ENCODE measurements at places on chromosomes 7 and 10.

- DNase-seq, result peak; percentile 18
Observed at GRCh38 chr10:103111031-103111917, 81.8 kb downstream of the NT5C2 start.

DNA sequence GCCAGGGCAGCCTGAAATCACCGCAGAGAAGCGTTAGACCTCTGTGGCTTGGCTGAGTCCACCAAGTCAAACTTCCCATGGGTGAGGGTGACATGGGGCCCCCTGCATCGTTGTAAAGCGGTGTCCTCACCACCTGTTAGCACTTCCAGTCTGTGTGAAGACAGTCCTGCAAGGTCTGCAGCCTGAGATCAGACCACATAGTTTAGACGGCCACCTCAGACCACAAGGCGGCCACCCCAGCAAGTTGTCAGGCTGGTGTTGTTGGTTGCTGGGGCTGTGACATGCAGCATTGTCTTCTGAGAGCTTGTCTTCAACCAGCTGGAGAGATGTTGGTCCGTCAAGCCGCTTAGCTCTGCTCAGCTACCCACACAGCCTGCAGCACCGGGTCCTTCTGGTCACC lies 44.1 kb upstream of the TARP start:
- no peak for DNase-seq

- DNase-seq, result no peak
Observed at GRCh38 chr7:104973227-104973626, 40.8 kb upstream of the KMT2E start.

DNA sequence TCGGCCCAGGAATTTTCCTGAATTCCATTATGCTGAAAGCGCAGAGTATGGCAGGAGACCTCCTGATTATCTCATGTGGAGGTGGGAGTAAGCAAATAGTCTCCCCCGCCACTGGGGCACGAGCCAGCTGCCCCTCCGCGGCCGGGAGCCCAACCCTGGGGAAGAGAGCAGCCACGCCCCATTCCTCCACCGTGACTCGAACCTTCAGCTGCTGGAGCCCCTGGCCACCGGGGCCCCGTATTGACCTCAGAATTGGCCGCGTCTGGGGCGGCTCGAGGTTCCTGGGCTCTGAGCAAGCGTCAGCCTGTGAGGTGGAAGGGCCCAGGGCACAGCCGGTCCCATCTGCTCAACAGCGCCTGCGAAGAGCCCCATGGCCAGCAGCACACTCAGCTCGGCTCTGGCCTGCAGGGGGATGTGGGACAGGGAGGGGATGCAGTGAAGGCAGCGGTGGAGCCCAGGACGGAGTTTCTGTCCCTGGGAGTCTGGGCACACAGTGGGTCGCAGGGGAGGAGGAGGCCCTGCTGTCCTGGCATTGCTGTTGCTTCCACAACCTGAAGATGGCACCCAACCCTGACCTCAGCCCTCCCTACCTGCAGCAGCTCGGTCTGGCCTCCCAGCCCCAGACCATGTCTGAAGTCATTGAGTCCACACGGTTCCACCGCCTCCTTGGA lies 97.8 kb downstream of the CHST15 start:
- peak; percentile 83 for DNase-seq

GRCh38 chr10:17229016-17229716 lies 1.1 kb downstream of the VIM start:
- DNase-seq, result peak; percentile 61

- no peak for DNase-seq
Observed at GRCh38 chr7:95334447-95334846, 10.1 kb upstream of the PON1 start.

DNA sequence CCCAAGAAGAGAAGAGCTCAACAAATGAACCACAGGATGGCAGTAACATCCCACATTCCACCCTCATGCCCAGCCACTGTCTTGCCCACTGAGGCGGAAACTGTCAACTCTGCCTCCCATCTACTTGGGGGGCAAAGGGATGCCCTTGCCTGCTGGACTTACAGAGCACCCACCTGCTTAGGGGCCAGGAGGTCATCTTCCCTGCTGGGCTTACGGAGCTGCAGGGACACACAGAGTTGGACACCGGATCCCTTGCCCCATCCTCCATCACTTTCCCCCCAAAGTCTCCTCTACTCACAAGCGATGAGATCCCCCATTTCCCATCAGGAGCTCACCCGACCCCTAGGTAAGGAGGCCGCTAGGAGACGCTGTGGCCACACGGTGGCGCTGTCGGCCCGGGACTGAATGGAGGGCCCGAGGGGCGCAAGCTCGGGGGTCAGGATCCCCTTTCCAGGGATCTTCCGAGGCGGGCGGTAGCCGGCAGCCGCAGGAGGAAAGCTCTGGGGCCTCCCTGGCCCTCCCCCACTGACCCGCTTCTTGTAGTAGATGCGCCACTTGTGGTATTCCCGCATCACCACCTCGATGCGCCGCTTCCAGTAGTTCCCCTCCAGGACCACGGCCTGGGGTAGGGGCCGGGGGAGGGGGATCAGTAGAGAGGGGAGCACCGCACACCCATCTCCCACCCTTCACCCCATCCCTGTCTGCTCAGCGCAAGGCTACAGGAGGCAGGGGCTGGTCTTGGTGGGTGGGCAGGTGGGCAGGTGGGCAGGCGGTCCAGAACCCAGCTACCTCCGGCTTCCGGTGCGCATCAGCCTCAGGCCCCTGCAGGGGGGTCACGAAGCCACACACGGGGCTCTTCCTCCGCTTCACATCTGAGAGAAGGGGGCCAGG lies 17.3 kb downstream of the MLXIPL start:
- DNase-seq, result peak; percentile 95

DNA sequence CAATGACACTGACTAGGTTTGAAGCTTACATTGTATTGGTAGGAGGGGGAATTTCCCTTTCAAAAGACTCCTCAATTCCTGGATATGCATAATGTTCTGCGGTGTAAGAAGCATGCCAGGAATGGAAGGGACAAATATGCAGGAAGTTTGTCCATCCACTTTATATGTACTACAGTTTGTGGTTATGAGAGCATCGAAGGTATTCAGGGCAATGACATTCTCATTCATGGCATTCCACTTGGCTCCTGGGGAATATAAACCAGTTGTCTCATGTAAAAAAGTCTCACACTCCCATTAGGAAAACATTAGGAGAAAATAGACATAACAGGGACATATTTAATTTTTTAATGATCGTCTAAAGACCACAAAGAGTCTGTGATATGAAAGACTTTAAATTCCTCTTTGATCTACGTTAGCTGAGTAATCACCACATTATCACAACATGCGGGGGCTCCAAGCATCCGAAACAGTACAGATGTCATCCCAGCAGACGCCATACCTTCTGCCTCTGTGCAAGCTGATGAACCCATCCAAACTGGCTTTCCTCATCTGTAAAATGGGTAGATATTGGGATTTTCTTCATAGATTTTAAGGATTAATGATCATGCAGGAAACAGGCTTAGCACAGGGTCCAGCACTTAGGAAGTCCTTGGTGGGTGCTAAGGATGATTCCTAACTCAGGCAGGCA lies 675.3 kb downstream of the INHBA start:
- DNase-seq, result no peak

GRCh38 chr10:79335094-79335469 lies 12.2 kb upstream of the PPIF start:
- no peak for DNase-seq

DNA sequence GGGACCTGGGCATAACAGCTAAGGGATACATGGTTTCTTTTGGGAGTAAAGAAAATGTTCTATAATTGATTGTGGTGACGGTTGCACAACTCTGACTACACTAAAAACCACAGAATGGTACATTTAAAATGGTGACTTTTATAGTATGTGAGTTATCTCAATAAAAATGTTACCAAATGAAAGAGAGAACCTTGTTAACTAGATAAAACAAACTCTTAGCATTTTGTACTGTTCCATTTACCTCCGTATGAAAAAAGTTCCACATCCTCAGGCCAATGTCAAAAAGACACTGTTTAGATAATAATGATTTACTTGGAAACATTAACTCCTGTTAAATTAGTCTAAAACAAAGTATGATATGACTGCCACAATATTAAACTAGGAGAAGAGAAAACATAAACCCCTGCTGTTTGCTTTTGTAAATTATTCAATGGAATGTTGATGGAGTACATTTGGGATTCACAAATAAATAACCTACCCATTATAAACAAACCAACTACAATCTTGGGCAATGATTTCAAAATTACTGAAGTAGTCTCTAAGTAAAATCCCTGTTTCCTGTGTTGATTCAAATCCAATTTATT lies 60.7 kb downstream of the SMURF1 start:
- DNase-seq, result no peak

- DNase-seq, result no peak
Observed at GRCh38 chr7:3439333-3440030, 138.4 kb downstream of the SDK1 start.

DNA sequence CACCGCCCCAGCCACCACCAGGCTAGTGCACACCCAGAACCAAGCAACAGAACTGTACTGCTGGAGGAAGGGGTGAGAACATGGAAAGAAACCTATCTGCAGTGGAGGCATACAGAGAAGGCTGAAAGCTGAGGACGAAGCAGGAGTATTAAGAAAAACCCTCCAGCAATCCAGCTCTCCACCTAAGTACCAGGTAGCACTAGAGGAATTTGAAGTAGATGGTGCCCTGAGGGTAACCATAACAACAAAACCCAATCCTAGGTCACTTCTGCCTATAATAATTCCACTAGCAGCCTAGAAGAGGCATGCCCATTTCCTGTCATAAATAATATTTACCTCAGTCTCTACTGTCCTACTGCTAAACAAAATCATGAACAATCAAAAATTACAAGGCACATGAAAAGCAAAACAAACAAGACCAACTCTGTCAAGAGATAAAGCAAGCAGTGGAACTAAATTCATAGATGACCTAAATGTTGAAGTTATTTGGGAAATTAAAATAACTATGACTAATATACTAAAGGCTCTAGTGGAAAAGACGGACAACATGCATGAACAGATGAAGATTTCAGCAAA lies 51.1 kb downstream of the HYCC1 start:
- no peak for DNase-seq

- DNase-seq, result no peak
Observed at GRCh38 chr10:3684891-3685290, 100.1 kb downstream of the KLF6 start.

DNA sequence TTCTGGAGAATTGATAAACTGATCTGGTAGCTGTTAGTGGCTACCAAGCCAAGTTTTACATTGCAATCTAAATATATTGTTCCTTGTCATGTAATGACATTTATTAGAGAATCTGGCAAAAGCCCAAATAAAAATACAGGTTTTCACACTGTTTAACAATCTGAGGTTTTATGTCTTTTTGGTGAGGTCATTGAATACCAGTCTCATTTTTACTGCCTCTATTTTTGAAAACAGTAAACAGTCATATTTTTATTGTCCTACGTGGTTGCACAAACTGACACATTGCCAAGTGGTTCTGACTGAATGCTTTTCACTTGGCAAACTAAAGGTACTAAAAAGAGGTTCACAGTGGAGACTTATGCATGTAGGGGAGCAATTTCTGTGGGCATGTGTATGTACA lies 157.5 kb downstream of the PRKG1 start:
- DNase-seq, result no peak

DNA sequence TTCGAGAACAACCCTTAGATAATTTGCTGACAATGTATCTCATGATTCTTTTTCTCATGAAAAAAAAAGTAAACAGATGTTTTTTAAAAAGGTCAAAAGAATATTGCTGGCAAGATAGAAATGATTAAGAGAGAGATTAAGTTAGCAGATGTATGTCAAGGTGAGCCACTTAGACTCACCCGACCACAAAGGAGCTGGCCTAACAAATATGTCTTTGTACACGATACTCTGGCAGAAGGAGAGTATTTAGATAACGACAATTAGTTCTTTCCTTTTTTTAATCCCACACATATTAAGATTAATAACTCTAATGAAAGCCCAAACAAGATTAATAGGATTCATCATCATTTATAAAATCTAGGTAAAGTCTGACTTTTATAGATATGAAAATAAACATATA lies 156.7 kb downstream of the RAPGEF5 start:
- no peak for DNase-seq

DNA sequence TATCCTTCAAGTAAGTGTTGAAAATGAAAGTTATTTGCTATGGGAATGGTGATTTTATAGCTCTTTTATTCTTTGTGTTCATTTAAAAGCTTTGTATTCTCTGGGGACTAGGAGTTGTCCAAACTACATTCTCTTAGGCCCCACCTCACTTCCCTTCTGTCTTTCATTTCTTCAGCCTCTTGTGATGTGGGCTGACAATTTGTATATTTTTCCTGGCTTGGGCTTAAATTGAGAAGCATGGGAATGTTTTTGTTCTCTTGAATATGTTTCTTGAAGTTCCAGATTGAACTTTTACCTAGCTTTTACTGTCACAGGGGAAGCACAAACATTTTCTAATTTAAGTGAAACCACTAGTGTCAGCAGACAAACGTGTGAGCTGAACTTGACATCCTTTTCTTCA lies 27.9 kb downstream of the BBS9 start:
- no peak for DNase-seq

DNA sequence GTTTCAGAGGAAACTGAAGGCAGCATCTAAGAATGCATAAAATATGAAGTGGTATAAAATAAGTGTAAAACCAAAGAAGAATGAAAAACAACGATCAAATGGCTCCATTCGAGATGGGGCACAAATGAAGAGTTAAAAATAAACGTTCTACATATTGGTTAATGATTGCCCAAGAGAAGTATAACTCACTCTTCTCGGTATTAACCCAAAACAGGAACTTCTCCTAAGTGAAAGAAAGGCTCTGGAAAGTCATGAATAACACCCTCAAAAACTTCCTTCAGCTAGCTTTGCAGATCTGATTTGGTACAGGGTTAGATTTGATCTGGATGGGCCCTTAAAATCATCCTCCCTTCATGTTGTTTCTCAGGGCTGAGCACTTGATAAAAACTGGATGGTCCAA lies 94.3 kb upstream of the ADO start:
- DNase-seq, result no peak

- DNase-seq, result no peak
Observed at GRCh38 chr7:76377186-76377918, 18.6 kb upstream of the YWHAG start.

- no peak for DNase-seq
Observed at GRCh38 chr10:8060704-8061121, 6.2 kb downstream of the GATA3 start.

- no peak for DNase-seq
Observed at GRCh38 chr7:143217806-143218205, 4.0 kb upstream of the TAS2R40 start.

GRCh38 chr7:151940048-151940811 lies 16.0 kb upstream of the GALNTL5 start:
- no peak for DNase-seq
